Stimulated activated CD4-positive, alpha-beta T cell treated with anti-CD3 and anti-CD28 coated beads, Interleukin-1b, Interleukin-23, amount 100 ng/mL, for 48 hours (primary cell): ENCODE measurements at places on chromosomes 16 and 17.

DNA sequence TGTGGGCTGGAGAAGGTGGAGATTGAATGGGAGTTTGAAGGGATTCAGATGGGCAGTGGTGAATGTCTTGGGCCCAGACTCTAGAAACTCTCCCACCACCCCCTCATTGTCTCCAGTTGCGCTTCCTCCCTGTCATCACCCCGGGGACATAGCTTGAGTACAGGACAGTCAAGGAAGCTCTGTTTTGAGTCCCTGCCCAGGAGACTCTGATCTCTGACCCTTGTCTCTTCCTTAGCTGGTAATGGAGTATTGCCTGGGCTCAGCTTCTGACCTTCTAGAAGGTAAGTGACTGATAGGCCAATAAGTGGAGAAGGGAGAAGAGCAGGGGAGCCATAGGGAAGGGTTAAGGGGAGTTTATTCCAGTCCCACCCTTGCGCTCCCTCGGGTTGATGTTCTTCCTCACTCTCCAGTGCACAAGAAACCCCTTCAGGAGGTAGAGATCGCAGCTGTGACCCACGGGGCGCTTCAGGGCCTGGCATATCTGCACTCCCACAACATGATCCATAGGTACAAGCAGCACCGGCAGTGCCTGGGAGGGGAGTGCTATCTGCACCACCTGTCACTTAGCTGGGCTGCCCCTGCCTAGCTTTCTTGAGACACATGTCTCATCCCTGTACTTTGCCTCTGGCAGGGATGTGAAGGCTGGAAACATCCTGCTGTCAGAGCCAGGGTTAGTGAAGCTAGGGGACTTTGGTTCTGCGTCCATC lies 5.0 kb downstream of the TAOK2 start:
- no peak for DNase-seq

DNA sequence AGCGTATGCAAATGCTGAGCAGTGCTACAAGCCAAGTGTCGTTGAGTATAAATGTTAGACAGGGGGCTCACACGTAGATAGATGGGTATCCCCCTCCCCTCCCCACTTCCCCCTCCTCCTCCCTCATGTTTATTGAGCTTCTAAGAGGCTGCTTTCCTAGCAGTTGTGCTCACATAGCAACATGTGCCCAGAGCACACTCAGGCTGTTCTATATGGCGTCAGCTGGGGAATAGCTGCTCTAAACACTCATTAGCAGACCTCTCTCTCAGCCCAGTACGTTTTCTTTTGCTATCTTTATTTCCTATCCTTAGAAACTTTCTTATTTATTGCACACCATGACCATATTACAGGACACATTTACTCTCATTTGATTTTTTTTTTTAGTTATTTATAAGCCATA lies 1.8 kb downstream of the KCNJ2 start:
- DNase-seq: no peak

- no peak for DNase-seq
Observed at GRCh38 chr17:48153691-48154358, 46.3 kb downstream of the SNX11 start.

DNA sequence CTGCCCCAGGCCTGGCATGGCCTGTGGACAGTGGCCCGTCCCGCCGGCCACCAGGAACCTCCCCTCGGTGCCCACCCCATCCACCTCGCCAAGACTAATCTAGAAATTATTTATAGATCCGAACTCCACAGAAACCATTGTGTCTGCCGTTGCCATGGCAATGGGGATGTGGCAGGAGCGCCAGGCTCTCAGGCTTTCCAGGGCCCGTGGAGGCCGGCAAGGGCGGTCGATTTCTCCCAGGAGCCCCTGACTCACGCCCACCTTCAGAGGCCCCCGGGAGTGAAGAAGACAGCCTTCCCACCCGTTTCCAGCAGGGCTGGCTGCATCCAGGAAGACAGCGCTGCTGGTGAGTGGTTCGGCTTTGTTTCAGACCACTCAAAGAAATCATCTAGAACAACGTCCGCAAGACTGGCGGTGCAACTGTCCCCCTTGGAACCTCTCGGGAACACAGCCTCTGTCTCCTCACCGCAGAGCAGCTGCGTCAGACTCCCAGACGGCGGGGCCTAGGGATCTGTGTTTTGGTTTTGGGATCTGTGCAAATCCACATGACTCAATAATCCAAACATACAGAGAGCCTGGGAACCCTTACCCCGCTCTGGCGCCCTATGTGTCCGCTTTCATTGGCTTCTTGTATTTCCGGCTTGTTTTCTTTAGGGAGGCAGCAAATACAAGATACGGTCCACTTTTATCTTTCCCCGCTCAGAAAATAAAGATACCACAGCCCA lies 48.5 kb upstream of the ZCCHC14 start:
- no peak for DNase-seq

- no peak for DNase-seq
Observed at GRCh38 chr17:47726796-47727703, 6.0 kb upstream of the TBX21 start.

DNA sequence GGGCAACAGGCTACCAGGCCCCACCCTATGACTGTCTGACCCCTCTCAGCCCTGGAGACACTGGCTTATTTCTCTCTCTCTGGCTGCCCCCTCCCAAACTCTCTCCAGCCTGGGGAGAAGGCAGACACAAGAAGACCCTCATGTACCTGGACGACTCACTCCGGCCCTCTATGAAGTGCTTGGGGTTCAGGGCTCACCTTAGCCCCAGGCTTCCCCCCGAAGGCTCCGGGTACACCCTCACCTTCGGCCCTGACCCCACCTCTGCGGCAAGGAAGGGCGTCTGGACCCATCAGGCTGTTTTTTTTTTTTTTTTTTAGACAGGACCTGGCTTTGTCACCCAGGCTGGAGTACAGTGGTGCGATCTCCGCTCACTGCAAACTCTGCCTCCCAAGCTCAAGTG lies 906 bp upstream of the CARMIL2 start:
- DNase-seq: no peak

DNA sequence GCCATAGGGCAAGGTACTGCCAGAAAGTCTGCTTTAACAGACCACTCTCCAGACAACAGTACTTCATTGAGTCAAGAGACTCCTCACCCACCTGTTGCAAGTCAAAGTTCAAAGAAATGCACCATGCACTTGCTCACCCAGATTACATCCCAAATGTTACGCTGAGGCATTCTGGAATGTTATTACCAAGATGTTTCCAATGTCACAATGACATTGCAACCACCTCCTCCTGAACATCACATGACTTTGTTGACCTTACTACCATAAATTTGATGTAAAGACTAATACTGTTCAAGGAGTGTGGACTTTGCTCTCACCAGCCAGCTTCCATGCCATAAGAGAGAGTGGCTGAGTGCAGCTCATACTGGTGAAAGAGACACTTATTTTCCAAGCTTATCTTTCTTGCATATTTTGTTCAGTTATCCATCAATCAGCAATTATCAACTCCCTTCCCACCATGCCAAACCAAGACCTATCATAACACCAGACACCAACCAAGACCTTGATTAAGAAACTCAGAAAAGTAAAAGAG lies 58.5 kb upstream of the BCAR1 start:
- no peak for DNase-seq

GRCh38 chr16:89041571-89042481 lies 51.8 kb upstream of the ACSF3 start:
- no peak for DNase-seq

GRCh38 chr17:76444518-76445311 lies 8.2 kb downstream of the UBE2O start:
- DNase-seq: no peak

GRCh38 chr16:25838724-25839186 lies 147.0 kb downstream of the HS3ST4 start:
- DNase-seq: peak; percentile 2

GRCh38 chr17:31476525-31477416 lies 85.3 kb downstream of the RAB11FIP4 start:
- DNase-seq: no peak

GRCh38 chr17:79814127-79814973 lies 17.5 kb upstream of the CBX8 start:
- DNase-seq: no peak

DNA sequence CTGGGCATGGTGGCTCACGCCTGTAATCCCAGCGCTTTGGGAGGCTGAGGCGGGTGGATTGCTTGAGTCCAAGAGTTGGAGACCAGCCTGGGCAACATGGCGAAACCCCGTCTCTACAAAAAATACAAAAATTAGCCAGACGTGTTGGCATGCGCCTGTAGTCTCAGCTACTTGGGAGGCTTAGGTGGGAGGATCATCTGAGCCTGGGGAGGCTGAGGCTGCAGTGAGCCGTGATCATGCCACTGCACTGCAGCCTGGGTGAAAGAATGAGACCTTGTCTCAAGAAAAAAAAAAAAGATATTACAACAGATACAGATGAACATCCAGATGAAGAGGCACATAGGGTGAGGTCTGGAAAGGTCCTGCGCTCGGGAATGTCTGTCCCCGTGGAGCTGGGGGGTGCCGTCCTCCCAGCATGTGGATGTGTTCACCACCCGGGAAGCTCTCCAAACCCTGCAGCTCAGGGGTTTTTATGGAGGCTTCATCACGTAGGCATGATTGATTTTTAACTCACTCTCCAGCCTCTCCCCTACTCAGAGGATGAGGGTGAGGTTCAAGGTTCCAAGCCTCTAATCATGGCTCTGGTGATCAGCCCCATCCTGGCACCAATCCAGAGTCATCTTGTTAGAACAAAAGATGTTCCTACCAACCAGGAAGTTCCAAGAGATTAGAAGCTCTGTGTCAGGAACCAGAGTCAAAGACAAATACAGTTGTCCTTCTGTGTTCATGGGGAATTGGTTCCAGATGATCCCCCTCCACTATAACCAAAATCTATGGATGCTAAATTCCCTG lies 85.0 kb upstream of the DNAJA2 start:
- no peak for DNase-seq
